OCI-M1 (cell line): ENCODE measurements at places on chromosomes 13 and 19.

DNA sequence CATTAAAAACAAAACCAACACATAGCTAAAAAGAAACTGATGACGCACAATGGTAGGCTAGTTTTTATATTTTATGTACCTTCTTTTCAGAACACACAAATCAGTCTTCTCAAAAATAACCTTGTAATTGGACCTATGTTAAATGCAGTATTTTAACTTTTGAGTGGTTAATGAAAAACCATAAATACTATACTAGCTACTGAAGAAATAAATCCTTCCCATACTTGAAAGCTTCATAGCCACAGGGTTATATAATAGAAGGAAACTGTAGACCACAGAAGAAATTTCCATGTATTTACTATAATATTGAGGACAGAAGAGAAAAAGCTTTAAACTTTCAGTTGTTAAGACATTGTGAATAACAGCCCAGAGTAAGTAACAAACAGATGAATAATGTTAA is 1094.3 kb upstream of the SLC10A2 start:
- no peak for DNase-seq

DNA sequence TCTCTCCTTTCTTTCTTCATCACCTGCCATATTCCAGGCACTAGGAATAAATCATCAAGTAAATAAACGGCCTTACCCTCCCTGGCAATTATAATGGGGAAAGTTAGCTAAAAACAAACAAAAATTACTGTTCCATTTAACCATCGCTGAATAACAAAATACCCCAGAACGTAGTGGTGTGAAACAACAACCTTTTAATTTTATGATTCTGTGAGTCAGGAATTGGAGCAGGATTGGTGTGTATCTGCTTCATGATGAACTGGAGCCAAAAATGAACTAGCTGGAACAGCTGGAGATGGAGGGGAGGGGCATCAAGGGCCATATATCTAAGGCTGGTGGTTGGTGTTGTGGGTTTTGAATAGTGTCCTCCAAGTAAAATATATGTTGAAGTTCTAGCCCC is 3.7 kb upstream of the CADM4 start:
- DNase-seq = no peak

- DNase-seq = no peak
These were observed 1.1 kb downstream of the WTIP start for GRCh38 chr19:34482380-34483250.

- DNase-seq = no peak
These were observed 97.9 kb downstream of the GGACT start for GRCh38 chr13:100490692-100491091.

DNA sequence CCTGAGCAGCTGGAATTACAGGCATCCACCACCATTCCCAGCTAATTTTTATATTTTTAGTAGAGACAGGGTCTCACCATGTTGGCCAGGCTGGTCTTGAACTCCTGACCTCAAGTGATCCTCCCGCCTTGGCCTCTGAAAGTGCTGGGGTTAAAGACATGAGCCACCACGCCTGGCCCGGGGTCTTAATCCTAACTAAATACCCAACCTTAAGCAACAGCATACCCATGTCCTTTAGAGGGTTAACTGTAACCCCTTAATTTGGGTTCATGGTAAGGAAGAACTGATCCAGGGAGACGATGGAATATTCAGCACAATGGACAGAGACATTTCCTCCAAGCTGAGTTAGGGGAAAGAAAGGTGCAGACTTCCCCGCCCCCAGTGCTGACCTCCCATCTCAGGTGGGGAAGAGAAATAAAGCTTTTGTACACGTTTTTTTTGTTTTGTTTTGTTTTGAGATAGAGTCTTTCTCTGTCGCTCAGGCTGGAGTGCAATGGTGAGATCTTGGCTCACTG is 8.7 kb upstream of the GALP start:
- peak; percentile 41 for DNase-seq

DNA sequence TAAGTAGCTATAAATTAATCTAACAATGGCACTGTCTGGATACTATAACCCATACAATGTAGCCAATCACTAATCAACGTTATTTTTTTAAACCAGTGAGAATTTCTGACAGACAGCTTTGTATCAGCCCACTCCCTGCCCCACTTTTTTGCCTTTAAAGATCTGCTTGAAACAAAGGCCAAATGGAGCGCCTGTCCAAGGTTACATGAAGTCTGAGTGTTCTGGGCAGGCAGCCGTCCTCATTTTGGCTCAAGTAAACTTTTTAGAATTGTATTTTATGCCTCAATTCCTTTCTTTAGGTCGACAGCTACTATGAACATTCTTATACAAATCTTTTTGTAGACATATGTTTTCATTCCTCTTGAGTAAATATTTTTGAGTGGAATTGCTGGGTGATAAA is 6.2 kb downstream of the IFT88 start:
- DNase-seq = no peak

DNA sequence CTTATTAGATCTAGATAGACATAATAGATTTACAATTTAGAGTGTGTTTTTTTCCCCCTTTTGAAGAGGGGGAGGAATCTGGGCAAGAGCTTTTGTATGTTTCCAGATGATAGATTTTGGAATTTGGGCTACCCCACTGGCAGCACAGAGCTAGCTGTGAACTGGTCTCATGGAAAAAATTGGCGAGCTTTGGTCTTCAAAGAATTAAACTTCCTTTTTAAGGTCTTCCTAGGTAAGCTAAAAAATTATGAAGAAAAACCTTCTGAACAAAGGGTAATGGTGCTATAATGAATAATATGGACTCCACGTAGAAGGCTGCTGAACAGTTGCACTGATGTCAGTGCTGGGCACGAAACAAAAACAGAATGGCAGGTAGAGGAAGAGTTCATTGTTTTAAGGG is 109.3 kb downstream of the ZIC5 start:
- DNase-seq = no peak

DNA sequence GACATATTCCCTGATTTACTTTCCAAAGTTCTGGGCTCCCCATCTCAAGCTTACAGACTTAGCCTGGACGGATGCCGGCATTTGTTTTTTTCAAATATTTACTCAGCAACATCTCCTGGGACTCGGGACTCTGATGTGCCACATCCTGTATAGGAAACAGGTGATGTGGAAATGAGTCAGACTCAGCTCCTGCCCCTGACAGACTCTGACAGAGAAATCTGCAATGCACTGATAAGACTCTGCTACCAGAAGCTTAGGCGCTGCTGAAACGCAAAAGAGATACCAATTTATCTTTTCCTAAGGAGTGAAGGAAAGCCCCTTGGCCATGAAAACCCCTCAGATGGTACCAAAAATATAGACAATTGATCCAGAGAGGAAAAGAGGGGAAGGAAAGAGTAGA is 16.2 kb downstream of the LAIR2 start:
- peak; percentile 13 for DNase-seq

- no peak for DNase-seq
These were observed 213.2 kb upstream of the SOX1 start for GRCh38 chr13:111853721-111854120.

- DNase-seq = no peak
These were observed 8.6 kb upstream of the SERP2 start for GRCh38 chr13:44365008-44365407.

DNA sequence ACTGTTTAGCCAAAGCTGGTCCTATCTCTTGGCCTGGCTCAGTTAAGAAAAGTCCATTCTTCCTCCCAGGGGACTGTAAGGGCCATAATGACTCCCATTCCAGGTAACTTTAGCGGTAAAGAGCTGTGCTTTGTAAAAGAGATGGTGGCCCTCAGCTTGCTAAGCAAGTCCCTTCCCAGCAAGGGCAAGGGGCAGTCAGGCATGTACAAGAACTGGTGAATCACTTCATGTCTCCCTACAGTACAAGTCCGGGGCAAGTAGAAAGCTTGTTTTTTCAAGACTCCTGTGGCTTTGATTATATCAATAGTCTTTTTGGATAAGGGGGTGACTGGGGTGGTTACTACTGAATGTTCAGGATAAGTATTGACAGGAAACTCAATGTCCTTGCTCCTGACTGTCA is 88.9 kb downstream of the SLC25A15 start:
- DNase-seq = no peak

DNA sequence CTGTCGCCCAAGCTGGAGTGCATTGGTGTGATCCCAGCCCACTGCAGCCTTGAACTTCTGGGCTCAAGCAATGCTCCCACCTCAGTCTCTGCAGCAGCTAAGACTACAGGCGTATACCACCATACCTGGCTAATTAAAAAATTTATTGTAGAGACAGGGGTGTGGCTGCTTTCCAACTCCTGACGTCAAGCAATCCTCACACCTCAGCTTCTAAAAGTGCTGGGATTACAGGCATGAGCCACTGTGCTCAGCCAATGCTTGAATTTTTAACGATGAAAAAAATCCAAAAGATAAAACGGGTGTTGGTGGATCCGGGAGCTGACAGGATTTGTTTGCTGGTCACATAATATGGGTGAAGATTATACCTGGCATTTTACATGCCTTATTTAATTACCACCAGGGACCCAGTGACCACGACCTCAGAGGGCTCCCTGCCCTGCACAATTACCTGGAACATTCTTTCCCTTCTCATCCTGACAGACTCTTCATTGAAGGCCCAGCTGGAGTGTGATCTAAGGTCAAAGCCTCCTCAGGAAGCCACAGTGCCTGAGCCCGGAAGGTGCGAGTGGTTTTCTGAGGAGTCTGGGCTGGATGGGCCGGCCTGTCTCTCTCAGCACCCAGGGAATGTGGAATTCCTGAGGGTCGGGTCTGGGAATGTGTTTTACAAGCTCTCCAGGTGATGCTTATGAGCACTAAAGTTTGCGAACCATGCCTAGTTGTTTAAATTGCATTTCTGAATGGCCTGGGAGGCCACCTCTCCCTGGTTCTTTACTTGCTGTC is 193.3 kb downstream of the USP12 start:
- no peak for DNase-seq

DNA sequence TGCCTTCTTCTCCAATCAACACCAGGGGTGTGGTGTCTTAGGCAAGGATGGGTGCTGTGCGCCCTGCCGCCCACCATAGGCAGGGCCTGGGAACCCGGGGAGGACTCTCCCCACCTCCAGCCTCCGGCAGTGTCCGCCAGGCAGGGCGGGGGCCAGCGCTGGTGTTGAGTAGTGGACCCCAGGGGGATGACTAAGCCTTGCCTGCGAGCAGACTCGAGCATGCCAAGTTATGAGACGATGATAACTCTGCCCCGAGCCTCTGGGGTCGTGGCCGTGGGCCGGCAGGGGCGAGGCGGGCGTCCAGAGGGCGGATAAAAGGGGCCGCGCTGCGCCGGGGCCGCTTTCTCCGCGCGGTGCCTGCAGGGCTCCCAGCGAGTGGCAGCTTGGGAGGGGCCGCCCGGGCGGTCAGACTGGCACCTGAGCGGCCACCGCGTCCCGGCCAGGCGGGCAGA is at the start of gene MEDAG:
TSS of gene MEDAG (plus strand) at position 340 of the 452 bp plus-strand sequence. CDS start 245 bp downstream, outside the sequence.
- no peak for DNase-seq

DNA sequence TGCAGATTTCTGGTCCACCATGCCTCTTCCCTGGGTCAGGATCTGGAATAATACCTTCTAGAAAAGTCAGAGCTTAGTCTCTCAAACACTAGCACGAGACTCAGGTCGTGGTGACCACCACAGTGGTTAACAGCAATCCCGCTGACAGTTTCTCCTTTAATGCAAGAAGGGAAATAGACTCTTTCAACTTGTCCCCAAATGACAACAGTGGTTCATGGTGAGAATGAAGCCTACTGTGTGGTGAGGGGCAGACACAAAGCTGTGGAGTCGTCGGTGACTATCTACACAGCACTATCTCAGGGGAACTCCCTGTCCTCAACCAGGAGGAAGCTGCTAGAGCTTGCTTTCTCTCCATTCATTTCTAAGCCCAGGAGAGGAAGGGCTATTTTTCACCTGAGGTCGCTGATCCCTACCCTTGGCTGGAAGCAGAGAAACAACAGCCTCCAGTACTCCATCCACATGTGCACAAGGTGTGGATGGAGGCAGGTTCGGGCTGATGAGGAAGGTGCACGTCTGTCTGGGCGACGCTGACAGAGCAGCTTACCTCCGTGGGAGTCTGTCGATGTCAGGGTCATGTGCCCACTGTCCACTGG is 72.4 kb downstream of the STK24 start:
- DNase-seq = peak; percentile 15

DNA sequence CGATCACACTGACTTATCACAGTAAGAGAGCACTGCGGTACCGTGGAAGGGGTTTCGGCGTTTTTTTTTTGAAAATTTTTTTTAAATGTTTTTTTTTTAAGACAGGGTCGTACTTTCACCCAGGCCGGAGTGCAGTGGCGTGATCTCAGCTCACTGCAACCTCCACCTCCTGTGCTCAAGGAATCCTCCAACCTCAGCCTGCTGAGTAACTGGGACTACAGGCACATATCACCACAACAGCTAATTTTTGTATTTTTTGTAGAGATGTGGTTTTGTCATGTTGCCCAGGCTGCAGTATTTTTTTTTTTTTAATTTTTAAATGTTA is 19.0 kb downstream of the LTBP4 start:
- DNase-seq = no peak

GRCh38 chr13:98997738-98998641 is 20.1 kb upstream of the DOCK9 start:
- DNase-seq = no peak

DNA sequence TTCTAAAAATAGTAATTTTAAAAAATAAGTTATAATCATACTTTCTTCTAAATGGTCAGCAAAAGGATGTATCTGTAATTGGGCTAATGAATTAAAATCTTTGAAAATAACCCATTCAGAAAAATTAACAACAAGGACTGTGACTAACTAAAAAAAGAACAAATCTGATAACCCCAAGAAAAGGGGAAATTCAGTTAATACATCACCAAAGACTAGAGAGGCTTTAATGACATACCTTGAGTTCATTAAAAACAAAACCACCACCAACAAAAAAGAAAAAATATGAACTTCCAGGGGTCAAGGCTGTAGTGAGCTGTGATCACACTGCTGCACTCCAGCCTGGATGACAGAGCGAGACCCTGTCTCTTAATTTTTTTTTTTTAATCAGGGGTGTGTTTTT is 121.8 kb downstream of the TBC1D4 start:
- DNase-seq = peak; percentile 15

GRCh38 chr13:27427641-27428040 is 3.2 kb downstream of the GTF3A start:
- no peak for DNase-seq

- no peak for DNase-seq
These were observed 167.1 kb upstream of the SPRY2 start for GRCh38 chr13:80508031-80508430.

GRCh38 chr13:113628291-113629270 is 29.4 kb downstream of the ATP4B start:
- no peak for DNase-seq

- no peak for DNase-seq
These were observed 12.9 kb upstream of the NFIC start for GRCh38 chr19:3353493-3353892.

DNA sequence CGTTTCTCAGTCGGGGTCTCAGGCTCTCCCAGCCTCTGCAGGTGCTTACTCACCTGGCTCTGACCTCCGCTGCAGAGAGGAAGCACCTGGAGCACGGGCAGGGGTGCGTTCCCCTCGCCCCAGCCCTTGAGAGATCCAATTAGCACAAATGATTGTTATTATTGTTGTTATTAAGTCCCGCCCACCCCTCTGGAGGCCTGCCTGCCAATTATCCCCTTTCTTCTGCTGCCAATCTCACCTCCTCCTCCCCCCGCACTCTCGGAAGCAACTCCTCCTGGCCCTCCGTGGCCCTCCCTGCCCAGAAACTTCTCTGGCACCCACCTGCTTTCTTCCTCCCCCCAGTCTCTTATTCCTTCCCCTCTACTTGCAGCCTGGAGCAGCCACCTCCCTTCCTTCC is 8.8 kb downstream of the ZNF787 start:
- no peak for DNase-seq

- peak; percentile 70 for DNase-seq
These were observed 345.8 kb downstream of the TBC1D4 start for GRCh38 chr13:75136151-75136550.

GRCh38 chr19:19547674-19548336 is 9.7 kb downstream of the CILP2 start:
- DNase-seq = no peak
